RWPE2 (cell line): ENCODE measurements at places on chromosomes 2 and 18.

- no peaks in the 10 kb centered on the region for H3K36me3 ChIP-seq
- H3K4me1 ChIP-seq = no peaks in the 10 kb centered on the region
- no peaks in the 10 kb centered on the region for H3K27me3 ChIP-seq
- no peak overlapping the region for H3K27ac ChIP-seq
- no peak overlapping the region for H3K4me3 ChIP-seq
Measured at GRCh38 chr2:205293559-205293958, 388.7 kb upstream of the NRP2 start.

DNA sequence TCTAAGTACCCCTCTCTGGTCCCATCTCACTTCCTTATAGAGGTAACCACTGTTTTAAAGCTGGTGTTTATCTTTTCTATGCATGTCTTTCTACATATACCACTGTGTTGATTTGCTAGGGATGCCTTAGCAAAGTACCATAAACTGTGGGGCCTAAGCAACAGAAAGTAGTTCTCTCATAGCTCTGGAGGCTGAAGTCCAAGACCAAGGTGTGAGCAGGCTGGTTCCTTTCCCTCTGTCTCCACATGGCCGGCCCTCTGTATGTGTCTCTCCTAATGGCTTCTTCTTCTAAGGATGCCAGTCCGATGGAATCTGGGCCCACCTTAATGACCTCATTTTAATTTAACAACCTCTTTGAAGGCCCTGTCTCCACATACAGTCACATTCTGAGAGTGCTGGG is 40.8 kb upstream of the ROCK2 start:
- no peaks in the 10 kb centered on the region for H3K27me3 ChIP-seq
- H3K27ac ChIP-seq = no peak overlapping the region
- H3K4me1 ChIP-seq = no peaks in the 10 kb centered on the region
- H3K4me3 ChIP-seq = no peak overlapping the region
- DNase-seq = no peak

DNA sequence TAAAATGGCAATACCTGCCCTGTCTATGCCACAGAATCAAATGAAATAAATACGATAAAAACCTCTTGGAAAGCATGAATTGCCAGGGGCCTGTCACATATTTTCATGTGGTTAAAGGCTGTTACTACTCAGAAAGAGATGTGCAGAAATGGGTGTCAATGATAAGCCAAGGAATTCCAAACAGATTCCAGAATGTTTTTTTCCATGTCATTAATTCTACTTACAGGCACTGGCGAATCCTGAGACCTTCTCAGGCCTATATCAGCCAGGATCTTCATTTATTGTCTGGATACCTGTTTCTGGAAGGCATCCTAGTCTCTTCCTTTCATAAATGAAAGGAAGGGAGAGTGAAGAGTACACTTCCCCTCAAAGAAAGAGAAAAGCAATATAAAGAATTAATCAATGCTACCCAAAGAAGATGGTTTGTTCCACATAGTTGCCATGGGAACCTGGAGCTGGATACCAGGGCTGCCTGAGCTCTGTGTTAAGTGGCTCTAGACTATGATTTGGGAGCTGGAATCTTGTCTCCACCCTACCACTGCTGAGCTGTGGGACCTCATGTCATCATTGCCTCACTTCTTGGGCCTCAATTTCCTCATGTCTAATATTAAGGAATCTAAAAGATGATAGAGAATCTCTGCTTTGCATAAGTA is 335.1 kb upstream of the SKOR2 start:
- no peaks in the 10 kb centered on the region for H3K27me3 ChIP-seq
- H3K27ac ChIP-seq = no peak overlapping the region
- no peak for DNase-seq
- no peaks in the 10 kb centered on the region for H3K36me3 ChIP-seq
- H3K4me3 ChIP-seq = no peak overlapping the region

GRCh38 chr2:194566907-194567660 is 1089.9 kb upstream of the SLC39A10 start:
- no peaks in the 10 kb centered on the region for H3K36me3 ChIP-seq
- H3K4me1 ChIP-seq = no peaks in the 10 kb centered on the region

GRCh38 chr2:221426929-221427328 is 145.2 kb downstream of the EPHA4 start:
- H3K36me3 ChIP-seq = no peaks in the 10 kb centered on the region
- no peaks in the 10 kb centered on the region for H3K27me3 ChIP-seq
- DNase-seq = no peak
- H3K4me3 ChIP-seq = no peak overlapping the region

DNA sequence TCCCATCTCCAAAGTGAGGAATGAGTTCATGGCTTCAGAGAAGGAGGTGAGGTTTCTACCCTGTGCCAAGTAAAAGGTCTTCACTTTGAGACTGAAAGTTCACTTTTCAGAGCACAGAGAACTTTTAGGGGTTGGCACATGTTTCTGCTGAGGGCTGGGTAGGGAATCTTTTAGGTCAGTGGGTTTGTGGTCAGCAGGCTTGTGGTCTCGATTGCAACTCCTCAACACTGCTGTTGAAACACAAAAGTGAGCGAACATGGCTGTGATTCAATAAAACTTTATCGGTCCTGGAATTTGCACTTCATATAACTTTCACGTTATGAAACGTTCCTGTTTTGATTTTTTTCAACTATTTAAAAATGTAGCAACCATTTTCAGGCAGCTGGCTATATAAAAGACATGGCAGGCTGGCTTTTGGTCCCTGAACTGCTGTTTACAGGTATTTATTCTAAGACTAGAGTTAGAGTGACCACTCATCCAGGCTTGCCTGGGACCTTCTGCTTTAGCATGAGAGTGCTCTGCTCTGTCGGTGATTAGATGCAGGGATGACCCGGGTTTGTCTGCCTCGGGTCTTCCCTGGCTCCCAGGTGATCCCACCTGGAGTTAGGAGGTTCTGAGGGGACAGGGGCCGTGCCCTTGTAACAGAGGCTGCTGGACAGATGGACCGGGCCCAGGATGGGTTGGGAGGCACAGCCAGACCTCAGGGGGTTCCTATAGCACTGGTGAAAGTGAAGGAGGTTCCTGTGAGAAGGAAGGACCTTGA is 62.7 kb upstream of the TAF1B start:
- no peaks in the 10 kb centered on the region for H3K36me3 ChIP-seq
- no peak overlapping the region for H3K4me3 ChIP-seq
- H3K27ac ChIP-seq = peak overlapping the region; percentile 45
- peaks cover 24% of the 10 kb centered on the region for H3K4me1 ChIP-seq

DNA sequence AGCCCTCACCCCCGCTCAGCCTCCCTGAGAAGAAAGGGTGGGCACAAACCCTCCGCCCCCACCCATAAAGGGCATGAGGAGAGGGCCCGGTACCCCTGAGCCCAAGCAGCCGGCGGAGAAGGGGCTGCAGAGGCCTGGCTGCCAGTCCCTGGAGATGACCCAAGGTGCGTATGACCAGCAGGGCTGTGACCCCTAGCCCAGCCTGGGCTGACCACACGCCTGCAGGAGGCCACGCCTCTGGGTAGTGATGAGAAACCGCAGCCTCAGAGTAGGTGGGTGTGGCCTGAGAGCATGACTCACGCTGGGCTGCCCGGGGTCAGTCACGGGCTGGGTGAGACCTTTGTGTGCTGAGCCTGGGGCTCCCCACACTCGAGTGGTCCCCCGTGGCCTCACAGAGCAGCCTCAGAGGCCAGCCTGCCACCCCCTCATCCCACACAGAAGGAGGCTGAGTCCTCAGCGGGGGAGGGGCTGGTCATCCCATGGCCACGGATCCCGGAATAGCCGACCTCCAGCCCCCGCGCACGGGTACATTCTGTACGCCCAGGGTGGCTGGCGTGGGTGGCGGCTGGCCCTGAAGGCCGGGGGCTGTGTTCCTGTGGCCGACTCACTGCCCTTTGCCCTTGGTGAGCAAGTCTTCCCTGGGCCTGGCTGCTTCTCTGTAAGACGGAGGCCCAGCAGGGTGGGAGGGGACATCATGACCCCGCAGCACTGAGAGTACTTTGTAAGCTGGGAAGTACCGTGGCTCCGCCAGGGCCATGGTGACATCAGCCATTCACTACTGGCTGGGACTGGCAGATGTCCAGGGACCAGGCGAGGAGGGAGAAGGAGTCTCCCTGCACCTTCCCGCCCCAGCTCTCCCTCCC is 110.8 kb upstream of the OTOS start:
- DNase-seq = peak; percentile 84
- no peaks in the 10 kb centered on the region for H3K36me3 ChIP-seq
- H3K27ac ChIP-seq = peak overlapping the region; percentile 45
- H3K27me3 ChIP-seq = no peaks in the 10 kb centered on the region
- H3K4me1 ChIP-seq = peaks cover 26% of the 10 kb centered on the region
- H3K4me3 ChIP-seq = no peak overlapping the region

DNA sequence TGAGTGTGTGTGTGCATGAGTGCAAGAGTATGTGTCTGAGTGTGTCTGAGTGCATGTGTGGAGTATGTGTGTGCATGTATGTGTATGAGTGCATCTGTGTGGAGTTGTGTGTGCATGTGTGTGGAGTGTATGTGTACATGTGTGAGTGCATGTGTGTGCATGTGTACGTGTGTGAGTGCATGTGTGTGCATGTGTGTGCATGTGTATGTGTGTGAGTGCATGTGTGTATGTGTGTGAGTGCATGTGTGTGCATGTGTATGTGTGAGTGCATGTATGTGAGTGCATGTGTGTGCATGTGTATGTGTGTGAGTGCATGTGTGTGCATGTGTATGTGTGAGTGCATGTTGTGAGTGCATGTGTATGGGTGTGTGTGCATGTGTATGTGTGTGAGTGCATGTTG is 23.7 kb downstream of the TOGARAM2 start:
- DNase-seq = no peak
- H3K36me3 ChIP-seq = no peaks in the 10 kb centered on the region
- no peaks in the 10 kb centered on the region for H3K27me3 ChIP-seq
- no peaks in the 10 kb centered on the region for H3K4me1 ChIP-seq
- H3K27ac ChIP-seq = no peak overlapping the region
- no peak overlapping the region for H3K4me3 ChIP-seq

DNA sequence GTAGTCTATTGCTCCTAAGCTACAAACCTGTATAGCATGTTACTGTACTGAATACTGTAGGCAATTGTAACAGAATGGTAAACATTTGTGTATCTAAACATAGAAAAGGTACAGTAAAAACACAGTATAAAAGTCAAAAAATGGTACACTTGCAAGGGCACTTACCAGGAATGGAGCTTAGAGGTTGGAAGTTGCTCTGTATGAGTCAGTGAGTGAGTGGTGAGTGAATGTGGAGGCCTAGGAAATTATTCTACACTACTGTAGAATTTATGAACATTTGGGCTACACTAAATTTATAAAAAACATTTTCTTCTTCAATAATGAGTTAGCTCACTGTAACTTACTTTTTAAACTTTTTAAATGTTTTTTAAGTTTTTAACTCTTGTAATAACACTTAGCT is 19.0 kb downstream of the NABP1 start:
- H3K4me3 ChIP-seq = no peak overlapping the region
- no peak overlapping the region for H3K27ac ChIP-seq
- H3K36me3 ChIP-seq = no peaks in the 10 kb centered on the region
- H3K27me3 ChIP-seq = no peaks in the 10 kb centered on the region
- no peak for DNase-seq
- H3K4me1 ChIP-seq = peaks cover 8% of the 10 kb centered on the region

GRCh38 chr2:223979730-223980396 is 22.6 kb downstream of the MRPL44 start:
- no peaks in the 10 kb centered on the region for H3K27me3 ChIP-seq
- no peak for DNase-seq
- peaks cover 95% of the 10 kb centered on the region for H3K36me3 ChIP-seq
- H3K4me1 ChIP-seq = peaks cover 3% of the 10 kb centered on the region
- no peak overlapping the region for H3K4me3 ChIP-seq

DNA sequence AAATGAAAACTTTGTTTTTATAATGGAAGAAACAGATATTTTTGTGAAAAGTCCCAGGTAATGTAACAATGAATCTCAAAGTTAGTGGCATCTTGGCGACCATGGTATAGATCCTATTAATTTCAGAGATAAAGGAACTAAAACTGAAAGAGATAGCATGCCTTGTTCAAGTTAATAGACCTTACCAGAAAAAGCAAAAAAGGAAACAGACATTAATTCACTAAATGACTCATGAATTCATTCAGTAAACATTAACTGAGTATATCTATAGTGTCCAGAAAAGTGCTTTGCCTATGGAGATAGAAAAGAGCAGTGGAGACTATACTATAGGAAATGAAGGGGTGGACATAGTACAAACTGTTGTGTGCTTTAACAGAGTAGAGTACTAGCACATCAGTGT is 763.3 kb downstream of the TRIB2 start:
- H3K36me3 ChIP-seq = no peaks in the 10 kb centered on the region
- H3K27me3 ChIP-seq = no peaks in the 10 kb centered on the region
- no peak overlapping the region for H3K27ac ChIP-seq
- no peak for DNase-seq

- no peak overlapping the region for H3K27ac ChIP-seq
- no peak overlapping the region for H3K4me3 ChIP-seq
- H3K36me3 ChIP-seq = no peaks in the 10 kb centered on the region
- H3K4me1 ChIP-seq = no peaks in the 10 kb centered on the region
- no peak for DNase-seq
- no peaks in the 10 kb centered on the region for H3K27me3 ChIP-seq
Measured at GRCh38 chr18:40019797-40020392, 1935.1 kb upstream of the PIK3C3 start.

GRCh38 chr18:63249771-63250170 is 69.8 kb downstream of the BCL2 start:
- no peak overlapping the region for H3K27ac ChIP-seq
- no peaks in the 10 kb centered on the region for H3K36me3 ChIP-seq
- H3K4me3 ChIP-seq = no peak overlapping the region
- no peaks in the 10 kb centered on the region for H3K27me3 ChIP-seq
- no peak for DNase-seq
- no peaks in the 10 kb centered on the region for H3K4me1 ChIP-seq

GRCh38 chr2:148880636-148881035 is 5.6 kb downstream of the KIF5C start:
- peaks cover 28% of the 10 kb centered on the region for H3K27me3 ChIP-seq
- H3K4me1 ChIP-seq = no peaks in the 10 kb centered on the region
- no peak overlapping the region for H3K27ac ChIP-seq
- DNase-seq = no peak
- no peaks in the 10 kb centered on the region for H3K36me3 ChIP-seq

- H3K27ac ChIP-seq = no peak overlapping the region
- H3K36me3 ChIP-seq = no peaks in the 10 kb centered on the region
- H3K4me3 ChIP-seq = no peak overlapping the region
- no peaks in the 10 kb centered on the region for H3K4me1 ChIP-seq
- no peak for DNase-seq
Measured at GRCh38 chr2:235582081-235582686, 88.3 kb downstream of the AGAP1 start.

DNA sequence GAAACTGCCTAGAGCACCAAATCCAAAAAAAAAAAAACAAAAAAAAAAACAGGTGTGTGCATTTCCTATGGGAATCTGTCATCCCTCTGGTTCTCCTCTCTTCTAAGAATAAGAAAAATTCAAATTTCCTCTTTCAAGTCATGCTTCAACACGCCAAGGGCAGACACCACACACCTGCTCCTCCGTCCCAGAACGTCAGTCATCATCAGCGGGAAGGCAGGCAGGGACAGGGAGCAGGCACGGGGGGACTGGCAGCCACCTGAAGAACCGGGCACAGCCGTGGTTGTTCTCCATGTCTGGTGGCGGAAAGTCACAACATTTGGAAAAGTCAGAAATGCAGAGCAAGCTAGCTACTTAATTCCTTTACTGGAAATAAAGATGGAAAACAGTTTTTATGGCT is 214.8 kb downstream of the IKZF2 start:
- peaks cover 37% of the 10 kb centered on the region for H3K4me1 ChIP-seq
- DNase-seq = peak; percentile 51
- no peak overlapping the region for H3K27ac ChIP-seq
- no peaks in the 10 kb centered on the region for H3K27me3 ChIP-seq
- no peak overlapping the region for H3K4me3 ChIP-seq

GRCh38 chr18:54914816-54915215 is 44.4 kb downstream of the CCDC68 start:
- no peaks in the 10 kb centered on the region for H3K27me3 ChIP-seq
- H3K36me3 ChIP-seq = no peaks in the 10 kb centered on the region
- no peak overlapping the region for H3K4me3 ChIP-seq
- no peak overlapping the region for H3K27ac ChIP-seq
